ENCODE measurements at places on chromosomes 1 and 21.
A peak's percentile ranks its signal among the peaks of the same experiment; 100 is the strongest.

DNA sequence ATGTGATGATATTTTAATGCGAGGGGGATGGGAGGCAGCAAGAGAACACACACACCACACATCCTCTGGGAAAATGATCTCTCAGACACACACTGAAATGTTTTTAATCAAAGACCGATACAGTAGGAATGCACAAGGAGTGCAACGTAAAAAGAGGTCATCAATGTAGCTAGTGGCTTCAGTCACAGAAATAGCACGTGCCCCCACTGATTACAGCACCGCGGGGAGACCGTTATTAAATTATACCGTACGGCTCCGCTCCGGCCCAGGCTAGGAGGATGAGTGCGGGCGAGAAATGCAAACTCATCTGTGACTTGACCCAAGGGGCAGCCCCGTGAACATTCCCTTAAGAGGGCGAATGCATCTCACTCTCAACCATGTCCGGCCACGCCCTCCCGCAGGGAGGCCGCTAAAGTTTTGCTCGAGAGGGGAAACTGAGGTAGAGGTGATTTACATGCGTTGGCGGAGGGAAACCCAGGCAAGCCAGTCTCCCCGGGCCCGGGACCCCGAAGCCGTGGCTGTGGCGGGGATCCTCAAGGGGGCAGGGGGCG lies 552 bp downstream of the UBR4 start:
- peak; percentile 23 for DNase-seq

GRCh38 chr1:242002510-242002909 lies 3.6 kb upstream of the MAP1LC3C start:
- no peak for DNase-seq

DNA sequence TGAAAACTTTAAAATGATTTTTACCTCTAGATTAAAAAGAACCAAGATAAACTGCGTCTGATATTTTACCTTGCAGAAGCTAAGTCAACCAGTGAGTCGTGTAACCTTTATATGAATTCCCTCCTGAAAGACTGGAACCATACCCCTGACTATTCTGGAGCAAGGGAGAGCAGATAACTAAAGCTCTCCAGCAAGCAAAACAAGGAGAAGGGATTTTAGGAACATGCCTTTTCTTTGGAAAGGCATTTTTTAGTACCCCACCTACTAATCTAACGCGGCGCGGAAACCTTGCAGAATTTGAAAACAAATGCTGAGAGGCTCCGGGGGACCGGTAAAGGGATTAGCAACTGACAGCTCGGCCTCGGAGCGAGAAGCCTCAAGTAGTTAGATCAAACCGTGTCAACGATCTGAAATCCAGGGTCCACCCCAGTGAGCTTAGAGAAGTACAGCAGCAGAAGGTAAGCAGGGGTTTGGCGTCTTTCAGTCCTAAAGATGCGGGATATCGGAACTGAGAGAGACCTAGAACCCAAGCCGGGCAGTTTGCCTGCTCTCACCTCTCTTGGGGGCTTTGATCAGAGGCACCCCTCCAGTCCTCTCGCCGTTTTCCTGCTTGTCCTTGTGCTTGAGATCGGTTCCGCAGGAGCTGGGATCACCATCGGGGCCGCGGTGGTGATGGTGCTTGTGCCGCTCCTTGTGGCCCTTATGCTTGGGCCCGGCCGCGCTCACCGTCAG lies 954 bp downstream of the RSBN1 start:
- peak; percentile 21 for DNase-seq

GRCh38 chr1:30190511-30191153 lies 532.8 kb downstream of the MATN1 start:
- DNase-seq: no peak

DNA sequence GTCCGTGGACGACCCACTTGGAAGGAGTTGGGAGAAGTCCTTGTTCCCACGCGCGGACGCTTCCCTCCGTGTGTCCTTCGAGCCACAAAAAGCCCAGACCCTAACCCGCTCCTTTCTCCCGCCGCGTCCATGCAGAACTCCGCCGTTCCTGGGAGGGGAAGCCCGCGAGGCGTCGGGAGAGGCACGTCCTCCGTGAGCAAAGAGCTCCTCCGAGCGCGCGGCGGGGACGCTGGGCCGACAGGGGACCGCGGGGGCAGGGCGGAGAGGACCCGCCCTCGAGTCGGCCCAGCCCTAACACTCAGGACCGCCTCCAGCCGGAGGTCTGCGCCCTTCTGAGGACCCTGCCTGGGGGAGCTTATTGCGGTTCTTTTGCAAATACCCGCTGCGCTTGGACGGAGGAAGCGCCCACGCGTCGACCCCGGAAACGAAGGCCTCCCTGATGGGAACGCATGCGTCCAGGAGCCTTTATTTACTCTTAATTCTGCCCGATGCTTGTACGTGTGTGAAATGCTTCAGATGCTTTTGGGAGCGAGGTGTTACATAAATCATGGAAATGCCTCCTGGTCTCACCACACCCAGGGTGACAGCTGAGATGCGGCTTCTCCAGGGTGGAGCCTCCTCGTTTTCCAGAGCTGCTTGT lies 32.4 kb downstream of the PRMT2 start:
- DNase-seq: no peak

- DNase-seq: no peak
Measured at GRCh38 chr1:183776731-183777130, 28.2 kb upstream of the RGL1 start.

- no peak for DNase-seq
Measured at GRCh38 chr21:15549671-15550070, 180.1 kb upstream of the USP25 start.

- no peak for DNase-seq
Measured at GRCh38 chr1:86960548-86960947, 46.1 kb downstream of the HS2ST1 start.

GRCh38 chr1:50570066-50570468 lies 146.8 kb upstream of the DMRTA2 start:
- DNase-seq: no peak

GRCh38 chr1:209319549-209319948 lies 264.0 kb upstream of the CAMK1G start:
- no peak for DNase-seq

DNA sequence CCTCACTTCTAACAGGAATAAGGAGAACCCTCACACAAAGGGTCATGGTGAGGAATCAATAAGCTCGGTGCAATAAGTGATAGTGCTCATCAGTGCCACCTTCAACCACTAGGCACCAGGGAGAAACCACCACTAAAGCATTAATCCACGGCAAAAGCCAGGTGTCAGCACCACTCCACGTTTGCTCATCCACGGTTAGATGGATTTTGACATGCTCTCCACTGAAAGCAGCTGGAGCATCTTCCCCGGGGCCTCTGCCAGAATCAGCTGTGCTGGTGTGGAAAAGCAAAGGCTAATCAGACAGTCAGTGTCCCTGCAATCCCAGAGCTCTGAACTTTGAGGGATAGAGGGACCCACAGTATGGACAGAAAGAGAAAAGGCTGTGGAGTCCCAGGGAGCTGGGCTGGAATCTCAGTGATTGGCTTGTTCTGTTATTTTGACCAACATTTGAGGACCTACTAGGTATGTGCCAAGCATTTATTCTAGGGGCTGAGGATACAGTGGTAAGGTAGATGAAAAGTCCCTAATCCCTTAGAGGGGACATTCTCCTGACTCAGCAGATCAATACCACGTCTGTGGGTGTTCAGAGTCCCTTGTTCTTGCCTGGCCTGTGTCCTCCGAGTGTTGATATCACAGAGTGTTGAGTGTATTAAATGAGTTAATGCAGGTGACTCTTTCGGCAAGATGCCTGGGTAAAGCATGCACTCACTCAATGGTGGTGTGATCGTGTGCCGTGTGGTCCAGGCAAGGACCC lies 41.3 kb downstream of the FHAD1 start:
- no peak for DNase-seq

DNA sequence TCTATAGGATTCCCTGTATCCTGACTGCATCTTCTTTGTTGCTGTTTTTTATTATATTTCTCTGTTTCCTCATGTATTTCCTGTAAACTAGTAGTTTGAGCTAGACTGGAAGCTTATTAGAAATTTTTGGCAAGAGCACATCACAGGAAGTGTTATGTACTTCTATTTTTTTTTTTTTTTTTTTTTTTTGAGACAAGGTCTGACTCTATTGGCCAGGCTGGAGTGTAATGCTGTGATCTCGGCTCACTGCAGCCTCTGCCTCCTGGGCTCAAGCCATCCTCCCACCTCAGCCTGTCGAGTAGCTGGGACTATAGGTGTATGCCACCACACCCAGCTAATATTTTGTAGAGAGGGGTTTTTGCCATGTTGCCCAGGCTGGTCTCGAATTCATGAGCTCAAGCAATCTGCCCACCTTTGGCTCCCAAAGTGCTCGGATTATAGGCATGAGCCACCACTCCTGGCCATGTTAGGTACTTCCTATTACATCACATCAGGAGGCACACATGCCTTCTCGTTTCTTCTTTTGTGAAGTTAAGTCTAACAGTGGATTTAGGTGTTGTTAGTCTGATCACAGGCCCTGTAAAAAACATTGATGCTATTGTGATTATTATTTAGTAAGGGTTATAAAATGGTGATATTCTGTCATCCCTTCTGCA lies 12.5 kb downstream of the C1orf21 start:
- DNase-seq: no peak

DNA sequence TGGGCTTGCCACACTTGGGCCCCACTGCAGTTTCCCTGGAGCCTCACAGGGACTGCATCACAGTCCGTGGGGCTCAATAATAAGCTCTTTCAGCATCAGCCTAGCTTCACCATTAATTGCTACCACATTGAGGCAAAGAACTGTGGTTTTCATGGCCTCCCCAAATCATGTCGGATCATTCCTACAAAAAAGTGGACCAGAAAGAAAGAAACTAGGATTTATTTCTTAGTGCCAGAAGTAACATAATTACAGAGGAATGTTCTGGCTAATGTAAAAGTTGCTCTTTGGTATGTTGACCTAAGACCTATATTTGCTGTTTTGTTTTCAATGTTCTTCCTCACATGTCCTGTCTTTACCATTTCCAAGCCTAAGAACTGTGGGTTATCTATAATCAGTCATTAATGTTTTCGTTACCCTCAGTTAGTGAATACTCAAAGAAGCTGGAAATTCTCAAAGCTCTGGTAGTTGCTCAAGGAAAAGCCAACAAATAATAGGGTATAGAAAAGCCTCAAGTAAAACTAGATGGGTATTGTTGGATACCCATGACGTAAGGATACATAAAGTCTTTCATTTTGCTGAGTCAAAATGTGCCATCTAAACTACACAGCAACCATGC lies 173.9 kb downstream of the LTN1 start:
- no peak for DNase-seq

DNA sequence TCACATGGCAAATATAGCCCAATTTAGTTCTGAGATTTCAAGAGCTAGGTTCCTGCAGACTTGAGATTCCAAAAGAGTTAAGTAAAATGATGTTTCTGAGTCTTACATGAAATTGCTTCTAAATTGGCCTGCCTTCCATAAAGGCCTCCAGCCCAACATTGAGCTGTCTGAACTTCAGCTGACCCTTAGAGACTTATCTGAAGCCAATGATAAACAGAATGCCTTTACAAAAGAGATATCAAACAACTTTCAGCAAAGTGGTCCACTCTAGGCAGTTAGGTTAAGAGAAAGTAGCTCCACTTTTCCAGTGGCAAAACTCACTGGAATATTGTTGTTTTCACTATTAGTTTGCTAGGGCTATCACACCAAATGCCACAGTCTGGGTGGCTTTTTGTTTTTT lies 6.3 kb upstream of the RC3H1 start:
- DNase-seq: no peak

- no peak for DNase-seq
Measured at GRCh38 chr1:30318413-30318812, 405.0 kb downstream of the MATN1 start.

GRCh38 chr1:74375376-74375775 lies 137.0 kb downstream of the LRRC53 start:
- no peak for DNase-seq

- no peak for DNase-seq
Measured at GRCh38 chr1:168671782-168672181, 57.2 kb downstream of the DPT start.

DNA sequence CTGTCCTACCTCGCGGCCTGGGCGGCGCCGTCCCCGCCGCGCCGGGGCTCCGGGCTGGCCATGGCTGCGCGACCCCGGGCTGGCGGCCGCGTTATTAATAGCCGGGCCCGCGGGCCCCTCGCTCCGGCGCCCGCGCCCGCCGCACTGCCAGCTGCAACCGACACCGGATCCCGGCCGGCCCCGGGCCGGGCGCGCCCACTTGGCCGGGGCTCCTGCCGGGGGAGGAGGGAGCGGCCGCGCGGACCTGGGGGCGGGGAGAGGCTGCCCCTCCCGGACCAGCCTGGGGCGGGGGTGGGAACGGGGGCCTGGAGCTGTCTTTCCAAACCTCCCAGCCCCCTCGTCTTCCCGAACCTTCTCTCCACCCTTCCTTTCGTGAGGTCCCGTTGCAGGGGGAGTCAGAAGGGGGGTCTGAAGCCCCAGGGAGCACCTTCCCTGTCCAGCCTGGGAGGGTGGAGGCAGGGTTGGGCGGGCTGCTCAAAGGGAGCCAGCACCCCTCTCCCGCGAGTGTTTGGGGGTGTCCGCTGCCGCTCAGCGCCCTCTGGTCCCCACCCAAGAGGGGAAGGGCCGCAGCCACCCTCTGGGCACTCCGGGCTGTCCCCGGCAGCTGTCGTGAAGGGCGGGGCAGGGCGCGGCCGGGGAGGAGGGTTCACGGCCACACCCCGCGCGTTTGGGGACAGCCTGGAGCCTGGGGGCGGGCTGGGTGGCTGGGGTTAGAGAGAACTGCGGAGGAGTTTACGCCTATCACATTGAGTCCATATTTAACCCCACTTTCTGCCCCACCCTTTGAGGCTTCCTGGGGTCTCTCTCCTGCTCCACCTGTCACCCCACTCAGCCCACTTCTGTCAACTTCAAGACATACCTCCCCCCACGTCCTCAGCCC lies at the start of gene SYNC:
Gene SYNC (minus strand): TSS at position 172 of the 880 bp plus-strand sequence. CDS start 110 bp downstream, at position 62.
- DNase-seq: no peak

DNA sequence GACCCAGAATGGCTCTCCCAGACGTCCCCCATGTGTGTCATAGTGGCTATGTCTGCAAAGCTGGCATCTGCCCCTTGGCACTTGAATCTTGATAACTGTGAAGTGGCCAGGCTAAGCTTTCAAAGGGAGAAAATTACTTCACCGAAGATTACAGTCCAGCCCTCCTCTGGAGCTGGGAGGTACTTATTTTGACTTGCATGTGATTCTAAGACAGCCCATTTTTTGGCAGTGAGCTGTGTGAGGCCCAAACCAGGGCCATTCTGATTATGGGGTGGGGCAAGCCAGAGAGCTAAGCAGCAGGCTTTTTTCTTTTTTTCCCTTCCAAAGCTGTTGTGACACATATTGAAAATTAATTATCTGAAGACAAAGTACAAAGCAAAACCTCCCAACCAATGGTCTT lies 42.1 kb upstream of the C8B start:
- DNase-seq: no peak
